ENCODE measurements at places on chromosomes 16 and 17.

DNA sequence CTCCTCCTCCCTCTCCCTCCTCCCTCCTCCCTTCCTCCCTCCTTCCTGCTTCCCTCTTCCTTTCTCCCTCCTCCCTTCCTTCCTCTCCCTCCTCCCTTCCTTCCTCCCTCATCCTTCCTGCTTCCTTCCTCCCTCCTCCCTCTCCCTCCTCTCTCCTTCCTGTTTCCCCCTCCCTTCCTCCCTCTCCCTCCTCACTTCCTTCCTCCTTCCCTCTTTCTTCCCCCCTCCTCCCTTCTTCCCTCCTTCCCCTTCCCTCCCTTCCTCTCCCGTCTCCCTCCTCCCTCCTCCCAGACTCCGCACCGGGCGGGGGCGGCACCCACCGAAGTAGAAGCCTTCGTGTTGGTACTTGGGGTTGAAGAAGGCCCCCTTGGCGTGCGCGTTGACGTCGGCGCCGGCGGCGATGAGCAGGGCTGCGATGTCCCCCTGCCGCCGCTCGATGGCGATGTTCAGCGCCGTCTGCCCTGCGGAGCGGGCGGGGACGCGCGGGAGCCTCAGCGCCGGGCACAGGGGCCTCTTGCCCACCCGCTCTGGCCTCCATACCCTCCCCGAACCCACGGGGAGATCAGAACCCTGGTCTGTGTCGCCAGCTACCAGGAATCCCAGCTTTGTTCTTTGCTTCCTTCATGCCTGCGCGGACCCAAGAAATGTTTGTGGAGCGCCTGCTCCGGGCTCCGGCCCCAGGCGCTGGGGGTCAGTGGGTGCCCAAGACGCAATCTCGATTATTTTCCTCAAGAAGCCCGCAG is 22.2 kb downstream of the TRPV3 start:
- DNase-seq, result peak; percentile 67

DNA sequence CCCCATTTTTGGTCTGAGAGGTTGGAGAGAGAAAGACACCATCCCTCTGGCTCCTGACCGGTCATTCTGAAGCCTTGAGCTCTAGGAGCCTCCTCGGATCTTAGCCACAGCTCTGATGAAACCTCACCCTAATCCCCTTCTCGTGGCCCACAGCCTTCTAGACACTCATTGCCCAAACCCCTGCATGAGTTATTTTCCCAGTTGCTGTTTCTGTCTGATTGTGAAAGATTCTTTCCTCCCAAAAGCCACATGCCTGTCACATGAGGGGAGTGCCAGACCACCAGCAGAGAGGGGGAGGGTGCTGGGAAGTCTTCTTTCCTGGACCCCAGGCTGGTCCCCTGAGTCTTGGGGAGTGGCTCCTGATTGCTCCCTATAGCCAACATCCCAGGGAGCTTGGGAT is 17.6 kb upstream of the ABR start:
- DNase-seq, result no peak

DNA sequence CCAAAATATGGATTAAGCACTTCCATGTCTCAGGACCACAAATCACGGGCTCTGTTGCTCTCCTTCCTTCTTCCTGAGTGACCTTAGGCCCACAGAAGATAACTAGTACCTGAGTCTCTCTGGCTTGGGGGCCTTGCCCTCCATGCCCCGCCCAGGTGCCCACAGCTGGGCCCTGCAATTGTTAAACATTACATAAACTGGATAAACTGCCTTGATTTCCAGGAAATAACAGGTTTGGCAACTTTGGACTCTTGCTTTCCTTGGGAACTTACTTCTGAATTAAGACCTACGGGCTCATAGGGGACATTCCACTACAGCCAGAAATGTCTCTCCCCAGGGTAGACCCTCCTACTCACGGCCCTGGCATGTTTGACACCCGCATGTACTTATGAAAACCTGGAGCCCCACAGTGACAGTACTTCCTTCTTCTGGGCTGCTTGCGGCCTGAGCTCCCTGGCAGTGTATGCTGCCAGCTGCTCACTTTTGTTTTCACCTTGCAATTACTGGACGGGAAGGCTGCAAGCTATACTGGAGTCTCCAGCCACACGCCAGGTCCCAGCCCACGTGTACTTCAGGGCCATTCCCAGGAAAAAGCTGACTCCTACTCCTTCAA is 2.3 kb upstream of the UBALD2 start:
- no peak for DNase-seq

- no peak for DNase-seq
Measured at GRCh38 chr17:30808785-30809286, 15.7 kb downstream of the CRLF3 start.

GRCh38 chr16:70647441-70648359 is 1.3 kb downstream of the IL34 start:
- DNase-seq, result no peak

DNA sequence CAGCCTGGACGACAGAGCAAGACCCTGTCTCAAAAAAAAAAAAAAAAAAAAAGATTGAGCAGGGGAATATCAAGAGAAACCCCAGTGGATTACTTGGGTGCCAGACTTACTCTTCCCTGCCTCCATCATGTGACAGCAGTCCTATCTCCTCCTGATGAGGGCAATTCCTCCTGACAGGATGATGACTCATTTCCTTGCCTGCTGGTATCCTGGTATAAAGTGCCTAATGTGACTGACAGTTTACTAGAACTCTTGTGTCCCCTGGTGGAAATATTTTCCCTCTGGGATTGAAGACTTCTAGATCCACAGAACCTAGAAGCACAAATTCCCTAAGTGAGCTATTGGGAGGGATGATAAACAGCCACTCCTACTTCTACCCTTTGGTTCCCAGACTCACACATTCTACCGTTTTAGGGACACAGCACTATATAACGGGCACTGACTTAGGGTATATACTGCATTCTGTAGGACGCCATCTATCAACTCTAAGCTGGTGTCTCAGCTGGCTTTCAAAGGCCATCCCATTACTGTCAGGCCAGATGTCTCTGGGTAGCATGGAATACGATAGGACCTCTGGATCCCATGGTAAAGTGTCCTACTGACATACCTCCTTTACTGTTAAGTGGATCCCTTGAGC is 114.6 kb upstream of the MED13 start:
- DNase-seq, result no peak

DNA sequence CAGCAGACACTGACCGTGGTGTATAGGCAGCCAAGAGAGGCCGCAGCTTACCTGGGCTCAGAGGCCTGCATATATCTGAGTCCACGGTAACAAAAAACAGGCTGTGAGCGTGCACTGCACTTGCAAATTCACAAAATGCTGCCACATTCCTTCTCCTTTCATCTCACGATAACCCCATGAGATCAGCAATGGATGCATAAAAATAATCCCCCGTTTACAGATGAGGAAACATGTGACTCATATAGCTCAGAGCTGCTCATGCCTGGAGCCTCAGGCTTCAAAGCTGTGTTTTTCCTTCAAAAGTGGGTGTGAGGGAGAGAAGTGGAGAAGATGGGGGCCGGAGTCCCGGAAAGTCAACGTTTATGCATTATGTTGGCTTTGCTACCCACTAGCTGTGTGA is 118.3 kb upstream of the FOXF1 start:
- DNase-seq, result no peak

DNA sequence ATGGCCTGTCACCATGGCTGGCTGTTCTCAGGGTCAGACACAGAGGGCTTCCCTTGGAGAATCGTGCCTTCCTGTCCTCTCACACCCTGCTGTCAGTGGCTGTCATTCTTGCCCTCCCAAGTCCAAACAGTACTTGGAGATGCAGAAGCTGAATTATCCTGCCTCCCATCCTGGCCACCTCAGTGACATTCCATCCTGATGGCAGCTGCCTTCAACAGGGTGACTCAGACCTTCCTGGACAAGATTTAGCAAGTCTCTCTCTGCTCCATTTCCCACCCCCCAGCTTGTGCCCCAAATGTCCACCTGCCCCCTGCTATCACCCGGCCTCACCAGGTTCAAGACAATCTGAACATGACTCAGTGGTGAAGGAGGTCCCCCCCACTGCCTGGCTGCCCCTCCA is 4.8 kb upstream of the KRT36 start:
- no peak for DNase-seq

- DNase-seq, result no peak
Measured at GRCh38 chr17:44795928-44796327, 34.2 kb downstream of the GJC1 start.

DNA sequence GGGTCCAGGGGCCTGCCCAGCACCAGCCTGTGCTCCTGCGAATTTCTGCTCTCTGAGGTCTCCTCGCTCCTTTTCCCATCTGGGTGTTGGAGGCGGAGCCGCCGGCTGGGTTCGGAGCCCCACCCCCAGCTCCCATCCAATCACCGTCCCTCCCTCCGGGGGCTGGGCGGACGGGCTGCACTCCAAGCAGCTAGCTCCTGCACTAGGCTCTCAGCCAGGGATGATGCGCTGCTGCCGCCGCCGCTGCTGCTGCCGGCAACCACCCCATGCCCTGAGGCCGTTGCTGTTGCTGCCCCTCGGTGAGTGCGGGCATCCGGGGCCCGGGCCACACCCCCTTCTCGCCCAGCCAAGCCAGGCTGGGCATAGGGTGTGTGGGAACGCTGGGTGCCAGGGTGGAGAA is at the start of gene NRN1L:
TSS of gene NRN1L (plus strand) at position 202 of the 400 bp plus-strand sequence. CDS start at position 221, 19 bp downstream.
- DNase-seq, result no peak

DNA sequence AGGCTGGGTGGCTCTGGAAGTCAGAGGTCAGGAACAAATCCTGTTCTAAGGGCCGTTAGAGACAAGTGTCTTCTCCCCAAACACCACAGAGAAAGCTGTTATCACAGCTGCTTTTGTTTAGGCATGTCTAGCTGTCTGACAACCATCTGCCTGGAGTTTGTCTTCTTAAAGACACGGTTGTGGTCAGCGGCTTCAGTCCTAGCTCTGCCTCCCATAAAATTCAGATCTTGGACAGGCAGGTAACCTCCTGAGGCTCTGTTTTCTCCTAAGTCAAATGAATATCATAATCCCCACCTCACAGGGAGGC is 2.3 kb upstream of the ITGA3 start:
- no peak for DNase-seq

- DNase-seq, result no peak
Measured at GRCh38 chr16:66970775-66971720, 10.0 kb downstream of the CES3 start.

GRCh38 chr17:2396192-2396567 is 4.7 kb downstream of the MNT start:
- DNase-seq, result no peak

- no peak for DNase-seq
Measured at GRCh38 chr17:11601661-11602060, 3.4 kb downstream of the DNAH9 start.

DNA sequence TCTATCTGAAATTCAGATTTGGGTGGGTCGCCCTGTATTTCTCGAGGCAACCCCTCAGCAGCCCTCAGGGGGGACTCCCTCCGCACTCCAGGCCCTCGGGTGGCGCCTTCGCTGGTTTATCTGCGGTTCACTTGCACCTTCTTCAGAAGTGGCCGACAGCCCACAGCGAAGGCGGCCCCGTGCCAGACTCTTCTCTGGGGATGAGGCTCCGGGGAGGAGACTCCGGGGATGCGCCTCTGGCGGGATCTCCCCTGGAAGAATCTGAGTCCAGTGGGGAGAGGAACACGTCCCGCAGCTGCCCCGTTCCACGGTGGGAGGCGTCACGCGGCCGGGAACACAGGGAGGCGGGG is 63.9 kb upstream of the DNAJA2 start:
- DNase-seq, result peak; percentile 21

- no peak for DNase-seq
Measured at GRCh38 chr17:63523253-63523855, at the start of gene KCNH6. TSS of gene KCNH6 (plus strand) at chr17:63523358. CDS start at chr17:63523414, 56 bp downstream.

DNA sequence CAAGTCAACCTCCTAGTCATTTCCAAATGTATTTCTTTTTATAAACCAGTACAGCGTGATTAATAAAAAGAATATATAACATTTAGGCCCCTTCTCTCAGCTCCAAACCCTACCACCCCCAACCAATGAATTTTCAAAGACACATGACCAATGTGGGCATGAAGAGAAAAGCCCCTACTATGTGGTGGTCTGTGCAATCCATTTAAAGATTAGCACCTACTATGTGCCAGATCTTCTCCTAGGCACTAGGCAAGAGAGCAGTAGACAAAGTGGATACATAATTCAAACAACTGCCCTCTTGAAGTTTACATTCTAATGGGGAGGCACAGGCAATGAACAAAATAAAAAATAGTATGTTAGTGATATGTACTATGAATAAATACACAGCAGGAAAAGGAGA is 19.4 kb downstream of the AXIN2 start:
- no peak for DNase-seq

- no peak for DNase-seq
Measured at GRCh38 chr16:68251832-68252231, 6.7 kb downstream of the PLA2G15 start.

- no peak for DNase-seq
Measured at GRCh38 chr16:71255721-71256120, 25.2 kb upstream of the HYDIN start.

DNA sequence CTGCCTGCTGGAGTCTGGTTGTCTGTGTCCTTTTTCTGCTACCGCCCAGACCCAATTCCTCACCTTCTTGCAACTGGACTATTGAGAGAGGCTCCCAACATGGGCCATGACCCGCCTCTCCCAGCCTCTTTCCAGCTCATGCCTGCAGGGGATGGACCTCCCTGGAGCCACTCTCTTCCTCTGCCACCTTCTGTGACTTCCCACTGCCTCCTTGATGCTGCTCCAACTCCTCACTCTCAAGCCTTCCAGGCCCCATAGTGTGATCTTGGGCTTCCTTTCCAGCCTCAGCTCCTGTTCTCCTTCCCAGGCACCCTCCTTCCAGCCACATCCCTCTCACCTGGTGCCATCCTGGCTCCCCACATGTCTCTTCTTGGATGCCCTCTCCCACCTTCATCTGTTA is 11.1 kb downstream of the ZNF768 start:
- DNase-seq, result no peak

GRCh38 chr17:55659661-55660060 is 63.0 kb downstream of the TMEM100 start:
- no peak for DNase-seq
